ENCODE measurements at places on chromosomes 5 and 9.
A peak's percentile ranks its signal among the peaks of the same experiment; 100 is the strongest.

DNA sequence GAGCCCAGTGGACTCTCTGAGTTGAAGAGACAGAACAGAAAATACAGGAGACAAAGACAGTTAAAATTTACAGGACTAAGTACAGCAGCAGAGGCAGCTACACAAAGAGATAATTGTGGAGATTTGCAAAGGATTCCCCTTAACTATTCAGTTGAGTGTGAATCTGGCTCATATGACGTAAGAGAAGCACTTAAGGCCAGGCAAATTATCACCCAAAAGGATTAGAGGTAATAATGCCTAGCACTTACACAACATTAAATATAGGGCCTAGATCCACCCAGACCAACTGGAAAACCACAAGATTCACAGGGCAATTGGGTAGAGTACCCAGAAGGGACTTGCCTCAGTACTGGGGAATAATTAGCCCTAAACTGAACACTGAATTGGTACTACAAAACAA lies 41.3 kb downstream of the ADAMTS6 start:
- no peak for ATAC-seq

DNA sequence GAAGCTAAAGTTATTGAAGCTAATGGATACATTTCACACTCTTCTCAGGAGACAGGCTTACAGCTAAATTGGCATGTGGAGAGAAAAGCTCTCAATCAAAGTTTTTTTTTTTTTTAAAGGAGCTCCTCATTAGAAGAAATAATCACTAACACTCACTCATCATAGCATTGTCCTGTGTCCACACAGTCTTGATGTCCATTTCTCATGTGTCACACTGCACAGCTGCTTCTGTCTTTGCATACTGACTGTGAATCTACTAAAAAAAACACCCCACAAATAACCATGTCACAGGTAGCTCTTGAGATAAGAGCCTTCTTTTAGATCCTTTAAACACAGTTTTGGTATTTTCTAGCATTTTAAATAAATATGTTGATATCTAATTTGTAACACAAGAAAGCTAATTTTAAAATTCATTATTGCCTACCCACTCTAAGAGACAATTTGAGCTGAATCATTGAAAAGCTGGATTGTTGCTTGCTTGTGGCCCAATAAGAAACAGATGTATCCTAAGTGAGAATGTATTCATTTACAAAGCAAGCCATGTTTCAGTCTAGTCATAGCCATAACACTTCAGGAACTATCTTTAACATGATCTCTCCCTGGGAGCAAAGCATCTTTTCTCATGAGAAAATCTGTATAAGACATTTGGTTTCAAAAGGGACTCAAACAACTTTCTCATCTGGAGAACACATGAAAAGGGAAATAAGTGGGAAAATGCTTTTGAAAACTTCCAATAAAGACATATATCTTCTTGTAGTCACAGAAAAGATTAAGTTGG lies 48.1 kb upstream of the PCSK1 start:
- no peak for ATAC-seq

DNA sequence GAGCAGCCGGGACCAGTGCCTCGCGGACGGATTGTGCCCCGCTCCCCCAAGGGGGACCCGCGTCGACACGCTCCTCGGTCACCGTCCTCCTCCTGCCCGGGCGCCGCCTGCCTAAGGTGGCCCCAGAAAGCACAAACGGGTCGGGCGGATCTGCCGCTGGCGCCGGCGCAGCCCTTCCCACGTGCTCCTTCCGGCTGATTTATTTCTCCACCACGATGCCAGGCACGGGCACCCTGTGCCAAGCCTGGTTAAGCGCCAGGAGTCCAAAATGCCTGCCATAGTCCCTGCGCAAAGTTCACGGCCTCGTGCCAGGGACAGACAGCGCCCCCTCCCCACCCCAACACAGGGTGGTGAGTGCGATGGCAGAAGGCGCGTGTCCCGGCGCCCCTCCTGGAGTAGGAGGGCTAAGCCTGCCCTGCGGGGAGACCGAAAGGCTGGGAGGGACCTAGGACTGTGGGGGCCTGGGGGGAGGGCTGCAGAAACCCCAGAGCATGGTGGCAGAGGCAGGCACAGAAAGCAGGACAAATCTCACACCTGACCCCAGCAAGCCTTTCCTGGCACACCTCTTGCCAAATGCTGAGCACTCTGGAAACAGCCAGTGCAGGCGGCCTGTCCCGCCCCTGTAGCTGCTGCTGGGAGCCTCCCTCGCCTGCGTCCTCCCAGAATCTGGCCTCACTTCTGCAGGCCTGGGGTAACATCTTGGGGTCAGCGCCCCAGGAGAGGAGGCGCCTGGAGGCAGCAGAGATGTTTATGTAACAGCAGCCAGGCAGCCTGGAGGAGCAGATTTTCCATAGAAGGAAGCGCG lies 1.1 kb upstream of the NOTCH1 start:
- peak; percentile 66 for ATAC-seq

DNA sequence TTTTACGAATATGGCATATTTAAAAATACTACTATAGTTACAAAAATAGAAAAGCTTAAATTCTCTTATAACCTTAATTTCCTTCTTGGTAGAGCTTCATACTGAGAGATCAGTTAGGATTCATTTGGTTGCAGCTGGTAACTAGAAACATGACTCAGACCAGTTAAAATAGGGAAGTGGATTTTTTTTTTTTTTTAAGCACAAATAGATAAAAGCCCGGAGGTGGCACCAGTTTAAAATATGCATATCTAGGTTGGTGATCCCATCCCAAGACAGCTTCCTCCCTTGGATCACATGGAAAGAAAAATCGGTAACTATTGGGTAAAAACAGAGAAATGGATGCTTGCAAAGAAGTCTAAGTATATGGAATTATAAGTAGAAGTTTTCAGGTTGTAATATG lies 1634.3 kb downstream of the MAT2B start:
- ATAC-seq, result no peak

DNA sequence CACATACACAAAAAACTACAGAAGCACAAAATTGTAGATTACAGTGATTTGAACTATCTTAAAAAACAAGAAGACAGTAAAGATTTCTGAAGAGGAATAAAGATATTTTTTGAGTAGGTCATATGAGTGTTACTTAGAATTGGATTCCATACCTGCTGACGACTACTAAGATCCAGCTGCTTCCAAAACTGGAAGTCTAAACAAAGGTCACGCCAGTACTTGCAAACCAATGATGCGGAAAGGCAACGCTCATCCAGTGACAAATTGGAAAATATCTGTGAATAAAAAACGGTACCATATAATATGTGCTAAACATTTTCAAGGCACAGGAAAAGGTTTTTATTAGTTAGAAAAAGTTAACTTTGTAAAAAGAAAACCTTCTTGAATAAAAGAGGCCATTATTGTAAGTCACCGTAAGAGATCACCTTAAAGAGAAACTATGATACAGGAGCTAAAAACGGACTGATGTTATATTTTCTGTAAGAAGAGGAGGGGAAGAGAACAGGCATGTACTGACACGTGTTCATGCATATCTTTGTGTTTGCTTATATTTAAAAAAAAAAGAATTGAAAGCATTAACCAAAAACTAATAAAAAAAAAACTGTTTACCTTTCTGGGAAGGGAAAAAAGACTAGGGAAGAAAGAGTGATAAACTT lies 14.1 kb downstream of the FBXL17 start:
- ATAC-seq, result no peak

GRCh38 chr9:20701060-20701459 lies 17.0 kb downstream of the FOCAD start:
- ATAC-seq, result no peak

DNA sequence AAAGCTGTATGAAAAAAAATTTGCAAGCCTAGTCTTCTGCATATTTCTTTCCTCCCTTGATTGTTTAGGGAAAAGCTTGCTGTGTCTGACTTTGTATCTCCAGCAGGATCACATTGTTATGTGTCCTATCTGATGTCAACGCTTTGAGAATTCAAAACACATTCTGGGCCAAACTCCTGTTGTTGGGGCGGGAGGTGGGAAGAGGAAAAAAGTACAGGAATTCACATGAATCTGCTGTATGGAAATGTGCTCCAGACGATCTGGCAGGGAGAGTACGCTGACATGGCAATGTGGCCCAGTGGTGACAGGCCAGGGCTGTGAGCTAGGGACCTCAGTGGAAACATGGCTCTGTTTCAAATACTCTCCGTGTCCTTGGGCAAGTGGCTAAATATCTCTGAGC lies 87.4 kb upstream of the GNA14 start:
- ATAC-seq, result peak; percentile 68

DNA sequence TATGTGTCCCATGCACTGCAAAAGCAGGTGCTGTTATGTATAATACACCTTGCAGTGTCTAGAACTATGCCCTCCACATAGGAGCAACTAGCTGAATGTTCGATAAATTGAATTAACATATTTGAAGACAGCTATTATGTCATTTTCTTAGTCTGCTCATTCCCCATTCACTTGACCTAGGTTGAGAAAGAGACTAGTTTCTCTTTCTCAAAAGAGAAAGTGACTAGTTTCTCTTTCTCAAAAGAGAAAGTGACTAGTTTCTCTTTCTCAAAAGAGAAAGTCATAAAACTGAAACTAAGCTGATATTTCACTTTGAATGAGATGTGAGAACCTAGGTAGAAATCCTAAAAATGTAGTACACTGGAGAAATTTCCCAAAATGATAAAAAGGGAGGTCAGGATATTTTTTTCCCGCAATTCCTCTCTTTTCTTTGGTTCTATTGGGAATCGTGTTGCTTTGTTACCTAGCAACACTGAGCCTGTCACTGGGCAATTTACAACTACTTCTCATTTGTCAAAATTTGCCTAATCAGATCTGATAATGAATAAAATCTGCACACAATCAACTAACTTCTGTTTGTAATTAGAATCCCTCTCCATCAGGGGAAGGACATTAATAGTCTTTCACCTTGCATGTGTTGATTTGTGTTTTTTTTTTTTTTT lies 132.0 kb upstream of the GRIA1 start:
- ATAC-seq, result no peak

- no peak for ATAC-seq
Measured at GRCh38 chr5:6418679-6419276, 29.9 kb upstream of the UBE2QL1 start.

- ATAC-seq, result no peak
Measured at GRCh38 chr5:161498531-161498930, 48.0 kb downstream of the GABRB2 start.

DNA sequence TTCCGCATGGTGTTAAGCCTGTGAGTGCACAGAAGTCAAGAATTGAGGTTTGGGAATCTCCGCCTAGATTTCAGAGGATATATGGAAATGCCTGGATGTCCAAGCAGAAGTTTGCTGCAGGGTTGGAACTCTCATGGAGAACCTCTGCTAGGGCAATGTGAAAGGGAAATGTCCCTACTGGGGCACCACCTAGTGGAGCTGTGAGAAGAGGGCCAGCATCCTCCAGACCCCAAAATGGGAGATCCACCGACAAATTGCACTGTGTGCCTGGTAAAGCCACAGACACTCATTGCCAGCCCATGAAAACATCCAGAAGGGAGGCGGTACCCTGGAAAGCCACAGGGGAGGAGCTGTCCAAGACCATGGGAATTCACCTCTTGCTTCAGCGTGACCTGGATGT lies 3.6 kb upstream of the SAXO1 start:
- no peak for ATAC-seq

- no peak for ATAC-seq
Measured at GRCh38 chr5:60445921-60446320, 254.0 kb downstream of the DEPDC1B start.

- no peak for ATAC-seq
Measured at GRCh38 chr5:175015028-175015685, 290.8 kb downstream of the MSX2 start.

DNA sequence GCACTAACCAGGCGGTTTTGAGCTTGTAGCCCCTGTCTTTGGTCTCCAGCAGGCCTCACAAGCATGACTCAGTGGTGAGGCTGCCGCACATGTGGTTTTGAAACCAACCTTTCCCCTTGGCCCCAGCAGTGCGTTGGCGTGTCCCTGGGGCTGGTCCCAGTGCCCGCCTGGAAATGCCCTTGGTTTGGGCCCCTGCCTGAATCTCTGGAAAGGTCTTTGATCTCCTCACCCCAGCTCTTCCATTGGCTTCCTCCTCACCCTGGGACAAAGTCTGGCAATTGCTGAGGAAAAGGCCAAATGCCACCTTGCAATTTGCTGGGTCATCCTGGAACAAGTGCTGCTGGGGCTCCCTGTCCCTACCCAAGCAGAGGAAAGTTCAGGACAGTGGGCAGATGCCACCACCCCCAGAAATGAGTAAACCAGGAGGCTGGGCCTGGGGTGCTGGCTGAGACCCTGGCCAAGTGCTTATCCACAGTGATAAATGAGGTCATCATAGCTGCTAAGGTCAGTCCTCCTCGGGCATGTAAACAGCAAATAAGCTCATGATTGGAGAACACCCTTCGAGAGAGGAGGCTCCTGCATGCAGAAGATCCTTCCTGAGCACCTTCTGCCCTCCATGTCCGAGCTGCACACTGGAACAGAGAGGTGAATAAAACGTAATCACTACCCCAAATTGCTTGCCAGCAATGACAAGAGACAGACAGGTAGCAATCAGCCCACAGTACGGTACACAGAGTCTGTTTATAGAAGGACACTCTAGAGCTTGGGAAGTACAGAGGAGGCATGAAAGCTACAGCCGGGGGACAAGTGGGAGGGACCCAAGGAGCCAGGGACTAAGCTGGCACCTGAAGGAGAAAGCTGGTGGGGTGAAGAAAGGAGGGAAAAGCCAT lies 98.9 kb upstream of the CPEB4 start:
- ATAC-seq, result peak; percentile 33

GRCh38 chr9:14212077-14212476 lies 101.9 kb downstream of the NFIB start:
- no peak for ATAC-seq

DNA sequence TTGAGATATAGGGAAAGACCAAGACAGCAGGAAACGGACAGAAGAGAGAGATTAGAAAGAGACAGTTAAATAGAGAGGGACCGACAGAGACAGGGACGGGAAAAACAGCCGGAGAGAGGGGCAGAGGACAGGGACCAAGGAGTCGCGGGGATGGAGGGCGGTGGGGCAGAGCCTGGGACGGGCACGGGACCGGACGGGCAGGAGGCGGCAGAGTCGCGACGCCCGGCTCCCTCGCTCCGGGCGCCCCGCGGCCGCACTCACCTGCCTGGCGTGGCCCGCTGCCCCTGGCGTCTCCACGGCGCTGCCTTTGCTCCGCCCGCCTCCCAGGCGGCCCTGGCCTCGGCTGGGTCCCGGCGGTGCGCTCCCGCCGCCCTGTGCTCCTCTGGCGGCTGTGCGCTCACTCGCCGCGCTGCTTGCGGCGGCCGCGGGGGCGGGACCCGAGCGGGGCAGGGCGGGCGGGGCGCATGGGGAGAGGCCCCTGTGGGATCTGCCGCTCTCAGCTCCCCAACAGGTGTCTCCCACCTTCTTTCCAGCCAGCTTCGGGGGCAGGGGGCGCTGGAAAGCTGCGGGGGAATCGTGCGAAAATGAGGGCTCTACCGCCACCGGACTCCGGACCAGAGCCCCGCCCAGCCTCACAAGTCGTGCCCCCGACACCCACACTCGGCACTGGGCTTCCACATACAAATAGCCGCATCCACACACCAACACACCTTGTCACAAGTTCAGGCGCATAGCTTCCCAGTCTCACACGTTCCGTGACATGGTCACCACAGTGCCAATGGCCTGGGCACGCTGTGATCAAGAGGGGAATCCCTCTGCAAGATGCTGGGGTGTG lies at the start of gene ARID3C:
TSS of gene ARID3C (minus strand) at position 411 of the 835 bp plus-strand sequence. CDS start 1,052 bp downstream, outside the sequence.
- peak; percentile 81 for ATAC-seq
